Jurkat, Clone E6-1 (cell line): ENCODE measurements at places on chromosomes 6 and 20.

GRCh38 chr20:63269724-63270123 lies 2.9 kb upstream of the ARFGAP1 start:
- no peak for DNase-seq

DNA sequence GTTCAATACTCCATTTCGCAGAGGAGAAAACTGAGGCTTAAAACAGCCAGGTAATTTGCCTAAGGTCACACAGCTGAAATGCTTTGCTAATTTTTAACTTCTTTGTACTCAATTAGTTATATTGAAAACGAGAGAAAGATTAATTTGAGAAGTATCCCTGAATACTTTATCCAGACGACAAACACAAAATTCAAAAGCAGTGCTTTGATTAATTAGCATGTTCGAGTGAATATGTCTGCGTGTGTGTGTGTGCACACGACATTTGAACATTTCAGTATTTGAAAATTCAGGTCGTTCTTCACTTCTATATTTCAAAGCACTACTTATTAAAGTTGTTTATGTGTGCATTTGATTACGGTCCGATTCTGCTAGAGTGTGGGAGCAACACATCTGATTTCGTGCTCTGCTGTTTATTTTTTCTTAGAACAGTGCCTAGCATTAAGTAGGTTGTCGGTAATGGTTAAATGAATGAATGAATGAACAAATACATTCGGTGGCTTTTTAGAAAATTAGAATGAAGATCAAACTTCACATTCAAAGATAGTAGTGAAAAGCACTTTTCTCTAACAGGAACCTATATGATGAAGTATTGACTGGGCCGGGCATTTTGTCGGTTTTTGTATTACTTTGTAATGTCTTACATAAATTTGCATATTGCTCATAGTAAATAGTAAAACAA lies 36.9 kb upstream of the SYNCRIP start:
- no peak for DNase-seq

GRCh38 chr6:45377043-45377553 lies 636 bp downstream of the SUPT3H start:
- no peak for DNase-seq

GRCh38 chr6:139243536-139243935 lies 48.3 kb downstream of the TXLNB start:
- DNase-seq = no peak

- DNase-seq = no peak
These were observed 40.3 kb upstream of the TBX18 start for GRCh38 chr6:84804720-84805119.

DNA sequence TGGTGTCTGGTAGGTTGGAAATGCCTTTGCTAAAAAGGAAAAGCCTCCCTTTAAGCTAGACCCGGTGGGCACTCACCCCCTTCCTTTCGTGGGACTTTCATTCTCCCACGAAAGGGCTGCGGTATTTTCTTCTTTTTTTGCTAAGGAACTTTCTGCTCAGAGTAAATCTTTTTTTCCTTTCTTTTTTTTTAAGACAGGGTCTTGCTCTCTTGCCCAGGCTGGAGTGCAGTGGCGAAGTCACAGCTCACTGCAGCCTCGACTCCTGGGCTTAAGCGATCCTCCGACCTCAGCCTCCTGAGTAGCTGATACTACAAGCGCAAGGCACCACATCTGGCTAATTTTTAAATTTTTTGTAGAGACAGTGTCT lies 4.0 kb downstream of the TP53TG5 start:
- DNase-seq = no peak

GRCh38 chr6:34514593-34515472 lies 41.3 kb downstream of the SPDEF start:
- DNase-seq = no peak

- no peak for DNase-seq
These were observed 16.4 kb upstream of the SLC22A2 start for GRCh38 chr6:160274871-160275510.

- DNase-seq = no peak
These were observed 3.5 kb downstream of the RING1 start for GRCh38 chr6:33211666-33212422.

DNA sequence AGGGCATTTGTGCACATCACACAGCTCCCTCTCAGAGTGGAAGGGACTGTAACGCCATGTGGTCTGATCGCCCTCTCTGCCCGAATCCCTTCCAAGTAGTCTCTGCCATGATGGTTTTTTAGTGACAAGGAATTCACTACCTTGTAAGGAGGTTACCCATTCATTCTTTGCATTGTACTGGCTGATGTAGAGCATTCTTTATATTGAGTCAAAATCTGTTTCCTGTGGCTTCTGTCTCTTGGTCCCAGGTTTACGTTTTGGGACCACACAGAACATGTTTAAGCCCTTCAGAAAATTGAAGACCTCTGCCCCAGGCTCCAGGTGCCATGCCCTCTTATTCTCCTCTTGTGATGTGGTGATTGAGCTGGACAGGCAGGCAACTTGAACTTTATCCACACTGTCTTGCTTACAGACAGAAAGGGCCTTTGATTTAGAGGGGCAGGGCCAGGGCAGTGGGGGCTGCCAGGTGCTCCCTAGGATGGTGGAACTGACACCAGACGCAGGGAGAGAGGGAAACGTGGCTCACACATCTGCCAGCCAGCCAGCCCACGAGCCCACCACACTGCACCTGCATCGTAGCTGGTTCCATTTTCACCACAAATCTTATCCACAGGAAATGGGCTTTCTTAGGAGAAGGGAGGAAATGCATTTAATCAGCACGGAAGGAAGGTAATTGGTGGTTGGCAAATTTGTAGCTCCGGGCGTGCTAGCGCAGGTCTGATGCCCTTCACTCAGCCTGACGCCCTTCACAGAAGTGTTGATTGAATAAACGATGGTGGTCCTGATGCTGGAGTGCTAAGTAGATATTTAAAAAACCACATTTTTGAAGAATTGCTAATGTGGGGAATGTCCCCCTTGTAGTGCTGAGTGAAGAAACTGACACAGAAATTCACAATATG lies 78.2 kb downstream of the TCP11 start:
- peak; percentile 95 for DNase-seq

DNA sequence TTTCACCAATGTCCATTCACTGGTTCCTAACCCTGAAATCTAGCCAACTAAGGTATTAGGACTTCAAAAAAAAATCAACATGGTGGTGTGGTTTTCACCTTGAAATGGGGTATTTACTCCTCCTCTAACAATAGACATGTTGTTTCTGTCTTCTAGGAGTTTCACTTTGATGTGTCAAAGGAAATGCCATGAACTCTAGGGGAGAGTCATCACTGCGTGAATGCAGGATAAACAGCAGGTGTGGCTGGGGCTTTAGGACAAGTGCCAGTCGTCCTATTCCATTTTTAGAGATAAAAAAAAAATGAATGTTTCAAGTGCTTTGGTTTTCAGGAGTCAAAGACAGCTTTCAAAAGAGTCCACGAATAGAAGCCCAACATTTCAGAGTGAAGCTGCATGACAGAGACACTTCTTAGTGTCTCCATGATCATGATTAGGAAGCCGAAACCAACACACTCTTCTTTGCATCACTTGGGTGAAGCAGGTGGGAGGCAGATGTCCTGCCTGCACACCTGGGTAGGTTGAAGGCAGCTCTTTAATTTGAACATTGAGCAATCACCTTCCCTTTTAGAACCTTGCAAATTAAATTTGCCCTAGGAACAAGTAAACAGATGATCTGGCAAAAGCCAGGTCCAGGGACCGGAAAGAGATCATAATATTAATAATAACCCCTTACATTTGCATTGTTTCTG lies 328.5 kb upstream of the PRDM1 start:
- DNase-seq = no peak

DNA sequence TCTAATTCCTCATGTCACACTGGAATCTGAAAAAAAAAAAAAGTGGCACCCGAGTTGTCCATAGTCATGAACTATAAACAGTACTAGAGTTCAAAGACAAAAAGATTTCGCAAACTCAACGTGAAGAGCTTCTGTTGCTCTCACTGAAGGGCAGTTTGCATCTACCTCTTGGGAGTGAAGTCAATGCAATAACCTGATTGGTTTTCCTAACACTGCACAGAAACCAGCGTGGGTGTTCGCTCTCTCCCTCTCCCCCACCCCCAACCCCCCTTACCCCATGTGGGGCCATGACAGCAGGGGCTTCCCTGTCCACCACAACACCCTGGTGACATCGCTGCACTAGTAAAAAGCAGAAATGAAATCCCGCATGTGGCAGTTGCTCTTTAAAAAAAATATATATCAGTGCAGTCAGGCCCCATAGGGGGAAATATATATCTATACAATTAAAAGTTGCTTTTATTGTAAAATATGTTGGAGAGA lies 66.9 kb downstream of the GMPR start:
- no peak for DNase-seq

GRCh38 chr6:136889271-136890193 lies 32.6 kb upstream of the SLC35D3 start:
- DNase-seq = no peak

DNA sequence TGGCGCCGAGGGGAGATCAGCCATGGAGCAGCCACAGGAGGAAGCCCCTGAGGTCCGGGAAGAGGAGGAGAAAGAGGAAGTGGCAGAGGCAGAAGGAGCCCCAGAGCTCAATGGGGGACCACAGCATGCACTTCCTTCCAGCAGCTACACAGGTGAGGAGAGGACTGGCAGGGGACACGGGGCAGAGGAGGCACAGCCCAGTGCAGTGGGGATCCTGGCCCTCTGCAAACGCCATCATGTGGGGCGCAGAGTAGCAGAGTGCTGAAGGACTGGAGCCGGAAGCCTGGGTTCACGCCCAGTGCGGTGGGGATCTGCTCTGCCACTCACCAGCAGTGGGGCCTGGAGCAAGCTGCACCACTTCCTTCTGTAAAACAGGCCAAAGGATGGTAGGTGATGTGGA lies 41.1 kb upstream of the FANCE start:
- peak; percentile 17 for DNase-seq

DNA sequence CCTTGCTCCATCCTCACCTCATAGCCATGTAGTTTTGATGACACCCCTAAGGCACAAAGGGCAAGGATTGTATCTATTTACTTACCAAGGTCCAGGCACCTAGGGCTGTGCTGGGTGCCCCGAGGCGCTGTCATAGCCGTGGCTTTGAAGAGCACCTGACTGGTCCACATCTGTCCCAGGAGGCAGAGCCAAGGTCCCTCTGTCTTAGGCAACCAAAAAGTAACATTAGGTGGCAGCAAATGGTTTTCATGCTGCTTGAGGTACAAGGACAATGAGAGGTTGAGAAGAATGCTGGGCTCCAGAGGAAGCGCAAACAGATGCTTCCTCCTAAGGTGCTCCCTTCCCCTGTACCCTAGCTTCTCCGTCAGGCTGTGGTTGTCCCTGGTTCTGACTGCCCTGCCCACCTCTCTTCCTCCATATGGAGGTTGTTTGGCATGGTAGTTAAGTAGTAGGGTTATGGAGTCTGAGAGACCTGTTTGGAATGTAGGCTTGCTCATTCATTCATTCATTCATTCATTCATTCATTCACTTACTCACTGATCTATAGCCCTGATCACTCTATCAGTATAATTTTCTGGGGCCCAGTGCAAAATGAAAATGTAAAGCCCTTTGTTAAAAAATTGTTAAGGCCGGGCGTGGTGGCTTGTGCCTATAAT lies 3.0 kb upstream of the UQCC2 start:
- DNase-seq = no peak
